IPS DF 19.7 (cell line): ENCODE measurements at places on chromosomes 2 and 18.
A peak's percentile ranks its signal among the peaks of the same experiment; 100 is the strongest.

GRCh38 chr2:160532388-160532787, 38.8 kb upstream of the RBMS1 start:
- no peak for DNase-seq

GRCh38 chr2:36502081-36502480, 95.9 kb downstream of the FEZ2 start:
- DNase-seq, result no peak

GRCh38 chr2:238141541-238142318, 3.3 kb downstream of the KLHL30 start:
- DNase-seq, result no peak

- DNase-seq, result no peak
Observed at GRCh38 chr2:191701696-191702095, 23.8 kb downstream of the NABP1 start.

DNA sequence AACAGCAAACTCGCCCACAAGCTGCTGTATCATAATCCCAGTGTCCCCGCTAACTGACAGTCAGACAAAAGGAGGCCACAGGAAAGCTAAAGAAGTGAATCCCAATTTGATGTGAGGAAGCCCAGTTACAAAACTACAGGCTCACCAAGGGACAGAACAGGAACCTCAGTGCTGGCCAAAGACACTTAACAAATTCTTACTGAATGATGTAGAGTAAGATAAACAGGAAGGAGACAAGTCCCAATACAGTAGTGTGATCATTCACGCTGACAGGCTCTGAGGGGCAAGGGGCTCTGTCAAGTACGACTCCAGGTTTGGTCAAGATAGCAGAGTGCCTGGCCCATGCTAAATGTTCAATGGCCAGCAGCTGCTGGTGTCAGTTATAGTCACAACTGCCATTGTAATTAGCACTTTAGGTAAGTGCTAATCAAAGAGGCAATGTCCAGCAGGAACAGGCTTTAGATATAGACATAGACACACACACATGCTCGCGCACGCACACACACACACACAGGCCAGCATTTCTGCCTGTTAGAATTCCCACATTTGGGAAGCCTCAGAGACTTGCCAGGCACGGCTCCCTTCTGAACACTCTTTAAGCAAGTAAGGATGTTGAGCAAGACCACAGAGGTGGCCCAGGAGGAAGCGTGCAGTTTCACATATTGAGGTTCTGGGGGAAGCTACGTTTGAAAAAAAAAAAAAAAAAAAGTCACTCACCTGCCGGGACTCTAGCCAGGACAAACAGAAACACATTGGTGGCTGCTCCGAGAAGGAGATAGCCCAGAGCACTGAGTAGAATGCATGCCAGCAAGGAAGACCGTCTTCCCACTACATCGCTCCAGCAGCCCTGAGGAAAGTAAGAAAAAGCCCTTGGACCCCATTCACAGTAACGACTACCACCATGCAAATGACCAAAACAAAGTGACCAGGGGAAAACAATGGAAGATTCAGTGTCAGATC, 35.4 kb upstream of the TMEM182 start:
- no peak for DNase-seq

DNA sequence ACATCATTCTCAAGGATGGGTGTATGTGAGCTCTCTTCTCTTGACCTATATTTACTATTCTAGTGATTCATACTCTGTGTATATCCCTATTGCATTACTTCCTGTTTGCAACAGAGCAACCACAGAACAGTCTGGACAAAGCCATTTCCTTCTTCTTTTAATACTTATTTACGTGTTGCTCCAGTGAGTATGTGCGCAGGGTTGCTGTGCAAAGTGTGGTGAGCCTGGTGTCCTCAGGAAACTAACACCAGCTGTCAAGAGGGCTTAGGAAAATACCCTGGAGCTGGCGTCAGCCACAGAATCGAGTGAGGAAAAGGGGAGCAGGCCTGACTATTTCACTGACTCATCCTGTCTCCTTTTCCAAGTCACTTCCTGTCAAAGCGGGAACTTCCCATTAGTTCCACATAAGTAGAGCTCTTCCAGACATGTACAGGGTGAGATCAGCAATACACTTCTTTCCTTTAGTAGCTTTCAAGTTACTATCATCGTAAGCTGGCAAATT, 214.1 kb upstream of the COPS8 start:
- no peak for DNase-seq

DNA sequence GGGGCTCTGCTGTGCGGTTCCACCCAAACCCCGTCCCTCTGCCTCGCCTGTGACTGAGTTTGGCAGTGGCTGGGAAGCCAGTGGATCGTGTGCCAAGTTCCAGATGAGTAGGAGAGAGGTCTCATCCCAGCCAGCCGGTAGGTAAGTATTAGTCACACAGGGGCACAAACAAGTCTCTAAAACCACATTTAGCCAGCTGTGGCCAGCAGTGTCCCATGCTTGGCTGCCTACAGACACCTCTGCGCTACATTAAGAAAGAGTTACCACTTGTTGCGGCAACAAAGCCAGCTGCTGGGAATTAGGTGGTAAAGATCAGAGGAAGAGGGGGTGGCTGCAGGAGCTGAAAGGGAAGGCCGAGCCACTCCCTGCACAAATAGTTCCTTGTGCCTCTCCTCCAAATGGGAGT, 81.2 kb downstream of the GATA6 start:
- DNase-seq, result no peak

DNA sequence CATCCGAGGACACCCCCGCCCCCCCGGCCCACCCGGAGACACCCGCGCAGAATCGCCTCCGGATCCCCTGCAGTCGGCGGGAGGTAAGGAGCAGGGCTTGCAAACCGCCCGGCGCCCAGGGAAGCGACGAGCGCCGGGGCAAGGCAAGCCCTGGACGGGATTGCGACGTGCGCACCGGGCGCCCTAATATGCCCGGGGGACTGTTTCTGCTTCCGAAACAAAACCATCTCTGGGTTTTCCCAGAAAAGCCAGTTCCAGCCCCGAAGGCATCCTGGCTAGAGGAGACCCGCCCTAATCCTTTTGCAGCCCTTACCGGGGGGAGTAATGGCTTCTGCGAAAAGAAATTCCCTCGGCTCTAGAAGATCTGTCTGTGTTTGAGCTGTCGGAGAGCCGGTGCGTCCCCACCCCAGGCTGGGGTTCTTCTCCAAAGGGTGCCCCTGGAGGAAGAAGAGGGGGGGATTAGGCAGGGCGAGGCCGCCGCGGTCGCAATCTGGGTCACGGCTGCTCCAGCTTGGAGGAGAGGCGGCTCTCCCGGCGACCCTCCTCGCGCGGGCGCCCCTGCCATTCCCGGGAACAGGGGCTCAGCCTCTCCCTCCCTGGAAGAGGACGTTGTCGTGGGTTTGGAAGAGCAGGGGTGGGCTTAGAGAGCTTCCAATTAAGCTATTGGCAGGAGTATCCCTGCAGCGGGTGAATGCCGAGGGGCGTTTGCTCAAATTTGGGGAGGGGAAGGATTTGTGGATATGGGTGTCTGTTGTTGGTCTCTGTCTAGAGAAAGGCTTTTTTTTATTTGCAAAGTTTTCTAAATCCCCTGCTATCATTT, 521 bp downstream of the MYCN start:
- no peak for DNase-seq

- no peak for DNase-seq
Observed at GRCh38 chr18:69444221-69444620, 43.5 kb downstream of the DOK6 start.

- DNase-seq, result no peak
Observed at GRCh38 chr2:113124181-113124961, 3.0 kb upstream of the IL1RN start.

GRCh38 chr2:231720987-231721966, 13.0 kb downstream of the PTMA start:
- DNase-seq, result no peak

DNA sequence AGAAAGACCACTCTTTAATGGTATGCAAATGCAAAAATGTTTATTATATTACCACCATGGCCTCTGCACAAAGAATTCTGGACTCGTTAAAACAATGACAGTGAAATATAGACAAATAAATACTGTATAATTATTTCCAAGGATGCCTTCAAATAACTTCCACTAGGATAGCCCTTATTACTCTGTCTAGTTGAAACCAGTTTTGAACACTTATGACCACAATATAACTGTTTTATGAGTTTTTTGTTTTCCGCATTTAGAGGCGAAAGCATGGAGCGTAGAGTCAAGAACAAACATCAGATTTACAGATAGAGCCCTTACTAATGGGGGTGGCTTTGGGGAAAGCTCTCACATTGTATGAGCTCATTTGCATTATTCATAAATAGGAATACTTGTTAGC, 559.5 kb downstream of the CNTNAP5 start:
- DNase-seq, result no peak

- DNase-seq, result peak; percentile 72
Observed at GRCh38 chr2:85458601-85459563, 40.4 kb downstream of the SH2D6 start.

DNA sequence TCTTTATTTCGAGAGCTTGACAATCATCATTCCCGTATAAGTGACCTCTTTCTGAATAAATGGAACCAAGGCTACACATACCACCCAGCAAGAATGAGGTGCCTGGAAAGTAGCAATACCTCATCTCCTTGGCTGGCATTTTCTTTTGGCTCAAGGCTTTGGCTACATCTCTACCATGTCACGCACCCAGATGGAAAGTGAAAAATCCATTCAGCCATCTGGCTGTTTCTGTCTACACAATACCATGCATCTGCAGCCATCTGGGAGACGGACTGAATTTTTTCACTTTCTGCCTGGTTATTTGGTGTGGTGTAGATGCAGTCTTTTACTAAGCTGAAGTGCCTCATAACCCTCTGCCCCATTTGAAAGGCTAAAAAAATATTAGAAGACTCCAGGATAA, 566.9 kb downstream of the BCL11A start:
- no peak for DNase-seq

- no peak for DNase-seq
Observed at GRCh38 chr2:238581126-238581525, 154.4 kb downstream of the ASB1 start.

GRCh38 chr18:9495916-9496705, 20.8 kb downstream of the RALBP1 start:
- no peak for DNase-seq

DNA sequence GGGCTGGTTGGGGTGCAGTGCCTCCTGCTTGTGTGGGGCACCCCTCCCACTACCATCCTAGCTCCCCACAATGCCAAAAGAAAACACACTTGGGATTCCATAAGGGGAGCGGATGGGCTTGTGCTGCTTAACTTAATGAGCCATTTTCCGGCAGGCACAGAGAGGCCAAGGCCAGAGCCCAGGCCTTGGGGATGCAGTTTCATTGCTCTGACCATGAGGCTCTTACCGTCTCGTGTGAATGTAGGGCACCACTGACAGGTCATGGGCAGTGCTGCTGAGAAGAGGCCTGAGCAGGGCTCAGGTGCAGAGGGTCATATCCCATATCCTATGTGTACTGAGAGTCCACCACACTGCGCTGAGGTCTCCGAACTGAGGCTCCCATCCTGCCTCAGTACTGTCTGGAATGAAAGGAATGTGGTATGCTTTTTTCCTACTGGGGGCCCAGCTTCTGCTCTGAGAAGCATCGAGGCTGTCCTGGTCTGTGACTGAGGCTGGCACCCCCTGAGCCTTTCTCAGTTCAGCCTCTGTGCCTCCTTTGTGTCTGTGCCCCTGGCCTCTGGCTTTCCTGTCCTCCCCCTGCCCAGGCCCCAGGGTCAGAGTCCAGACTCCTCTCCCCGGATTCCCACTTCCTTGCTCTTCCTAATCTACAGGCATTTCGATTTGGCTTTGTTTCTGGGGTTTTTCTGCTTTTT, 45.2 kb upstream of the MAPRE3 start:
- no peak for DNase-seq

DNA sequence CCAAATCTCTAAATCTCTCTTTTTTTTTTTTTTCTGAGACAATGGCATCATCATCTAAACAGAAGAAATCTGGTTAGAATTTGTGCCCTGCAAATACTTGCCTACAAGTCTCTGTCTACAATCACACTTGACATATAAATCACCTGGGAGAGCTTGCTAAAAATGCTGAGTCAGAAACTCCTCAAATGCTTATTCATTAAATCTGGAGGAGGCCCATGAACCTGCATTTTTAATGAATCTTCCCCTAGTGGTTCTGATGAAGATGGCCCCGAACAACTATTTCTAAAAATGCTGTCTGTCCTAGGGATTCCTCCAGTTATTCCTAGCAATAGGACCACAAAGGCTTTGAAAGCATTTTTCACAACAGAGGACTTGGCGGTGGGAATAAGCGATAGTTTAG, 1.6 kb upstream of the CSRNP3 start:
- DNase-seq, result peak; percentile 7

GRCh38 chr18:56258178-56258577, 380.2 kb downstream of the TXNL1 start:
- no peak for DNase-seq

DNA sequence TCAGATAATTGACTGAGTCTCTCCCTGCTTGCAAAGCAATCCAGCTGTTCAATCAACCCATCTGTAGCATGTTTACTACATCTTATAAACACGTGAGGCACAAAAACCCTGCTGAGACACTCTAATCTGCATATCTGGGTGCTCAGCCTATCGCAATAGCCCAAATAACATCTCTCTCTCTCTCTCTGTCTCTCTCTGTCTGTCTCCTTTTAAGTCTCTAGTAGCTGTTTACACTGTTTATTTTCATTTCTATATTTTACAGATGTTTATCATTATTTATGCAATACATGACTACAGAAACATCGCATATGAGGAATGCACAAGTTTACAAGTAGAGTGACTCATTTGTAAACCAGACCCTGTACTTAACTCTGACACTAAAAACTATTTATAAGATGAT, 422.1 kb upstream of the DSEL start:
- DNase-seq, result no peak

- DNase-seq, result no peak
Observed at GRCh38 chr2:228039752-228040534, 141.5 kb downstream of the SPHKAP start.

DNA sequence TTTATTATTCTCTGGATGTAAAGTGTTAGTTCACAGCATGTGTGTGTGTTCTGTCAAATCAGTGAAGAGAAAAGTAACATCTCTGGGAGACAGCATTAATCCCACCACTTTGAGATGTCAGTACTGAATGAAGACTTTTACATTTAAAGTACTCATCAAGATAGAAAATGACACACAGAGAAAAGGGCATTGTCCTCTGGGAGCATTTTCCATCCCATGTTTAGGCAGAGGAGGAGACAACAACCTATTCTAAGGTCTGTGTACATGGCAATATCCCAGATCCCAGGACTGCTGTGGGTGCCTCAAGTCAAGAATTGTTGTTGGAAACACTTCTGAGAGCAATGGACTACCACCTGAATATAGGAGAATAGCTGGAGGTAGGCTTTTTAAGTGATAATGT, 201.5 kb downstream of the PPP1R1C start:
- DNase-seq, result no peak

- DNase-seq, result no peak
Observed at GRCh38 chr2:27509326-27509725, 12.7 kb downstream of the GCKR start.

GRCh38 chr18:26784599-26784998, 80.9 kb downstream of the AQP4 start:
- no peak for DNase-seq
